ENCODE measurements at places on chromosomes 4 and X.

DNA sequence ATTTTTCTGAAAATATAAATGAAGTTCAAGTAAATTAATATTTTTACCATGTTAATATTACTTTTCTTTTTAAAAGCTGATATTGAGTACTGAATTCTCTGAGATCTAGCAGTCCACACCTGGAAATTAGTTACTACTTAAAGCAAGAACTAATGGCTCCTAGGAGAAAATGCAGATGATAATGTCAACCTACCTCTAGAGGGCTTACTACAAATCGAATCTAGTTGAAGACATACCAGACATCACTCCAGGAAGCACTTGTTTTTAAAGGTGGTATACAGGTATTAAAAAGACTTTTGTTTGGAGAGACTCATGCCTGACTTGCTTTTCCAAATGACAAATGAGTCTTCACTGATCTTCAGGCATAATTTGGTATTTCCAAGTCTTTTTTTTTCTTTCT lies 516.4 kb upstream of the BOD1L1 start:
- DNase-seq, result no peak

DNA sequence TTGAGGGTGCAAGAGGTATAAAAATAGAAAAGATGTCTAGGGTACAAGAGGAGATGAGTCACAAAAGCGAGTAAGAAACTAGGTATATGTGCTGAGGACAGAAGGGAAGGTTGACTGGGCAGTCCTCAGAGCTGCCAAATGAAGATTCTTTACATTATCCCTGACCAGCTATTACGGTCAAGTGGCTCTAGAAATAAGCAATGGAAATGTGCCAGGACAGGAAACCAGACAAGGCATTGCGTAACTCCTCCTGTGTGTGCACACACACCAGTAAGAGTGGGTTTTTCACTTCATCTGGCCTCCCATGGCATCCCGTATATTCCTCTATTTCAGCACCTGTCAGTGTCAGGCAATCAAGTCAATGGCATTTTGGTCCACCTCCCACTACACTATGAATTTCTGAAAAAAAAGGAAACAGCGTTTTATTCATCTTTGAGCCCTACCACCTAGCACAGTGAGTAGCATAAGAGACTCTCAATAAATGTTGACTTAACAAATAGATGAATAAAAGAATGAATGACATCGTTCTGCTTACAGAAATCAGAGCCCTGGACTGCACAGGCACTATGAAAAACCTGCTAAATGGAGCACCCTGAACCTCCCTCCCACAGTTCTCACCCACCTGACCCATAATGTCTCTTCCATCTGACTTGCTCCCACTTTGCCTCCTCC lies 62.6 kb upstream of the KLF3 start:
- no peak for DNase-seq

- DNase-seq, result no peak
Measured at GRCh38 chrX:109384699-109385098, 97.2 kb downstream of the GUCY2F start.

GRCh38 chr4:40875507-40876150 lies 125.9 kb downstream of the NSUN7 start:
- DNase-seq, result no peak

- DNase-seq, result peak; percentile 81
Measured at GRCh38 chr4:2811830-2812611, 19.1 kb downstream of the SH3BP2 start.

DNA sequence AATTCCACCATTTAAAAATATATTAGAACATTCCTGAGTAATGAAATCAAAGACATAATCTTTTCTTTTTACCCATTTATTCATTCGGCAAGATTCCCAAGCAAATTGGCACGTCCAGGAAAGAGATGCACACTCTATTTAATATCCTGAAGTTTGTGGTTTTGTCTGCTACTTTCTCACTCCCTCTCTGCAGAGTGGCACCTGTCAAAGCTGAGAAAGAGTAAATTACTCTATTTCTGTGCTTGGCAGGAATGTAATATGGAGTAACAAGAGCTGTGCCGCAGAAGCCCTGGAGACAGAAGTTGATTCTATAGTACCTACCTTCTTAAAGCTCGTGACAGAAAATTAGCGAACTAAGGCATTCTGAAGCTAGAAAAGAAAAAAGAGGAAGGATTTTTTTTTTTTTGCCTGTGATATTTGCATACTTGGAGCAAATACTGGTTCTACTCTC lies 5.5 kb downstream of the GSTCD start:
- DNase-seq, result no peak

GRCh38 chrX:34546366-34546765 lies 110.7 kb downstream of the TMEM47 start:
- DNase-seq, result no peak

DNA sequence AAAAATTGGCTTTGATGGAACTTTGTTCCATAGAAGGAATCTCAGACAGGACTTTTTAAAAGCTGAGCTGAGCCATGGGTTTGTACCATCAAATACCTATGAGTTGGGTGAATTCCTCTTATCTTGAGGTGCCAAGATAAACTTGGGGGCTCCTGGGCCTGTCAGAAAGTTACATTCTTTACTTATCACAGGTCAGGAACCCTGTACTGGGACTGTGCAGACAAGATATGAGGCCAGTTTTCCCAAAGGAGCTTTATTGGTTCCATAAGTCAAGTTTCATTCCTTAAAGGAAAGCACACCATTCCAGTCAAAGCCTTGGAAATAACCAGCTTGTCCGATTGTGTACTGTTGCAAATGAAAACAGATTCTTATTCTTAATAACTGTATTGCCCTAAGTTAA lies 72.4 kb upstream of the PACRGL start:
- DNase-seq, result no peak

- no peak for DNase-seq
Measured at GRCh38 chr4:77193511-77194102, 36.6 kb downstream of the CCNG2 start.

GRCh38 chr4:128606173-128606572 lies 203.3 kb upstream of the JADE1 start:
- no peak for DNase-seq

GRCh38 chrX:48468247-48468671 lies 1.8 kb downstream of the SLC38A5 start:
- DNase-seq, result no peak

- DNase-seq, result no peak
Measured at GRCh38 chr4:109510687-109511086, 49.4 kb upstream of the MCUB start.

- no peak for DNase-seq
Measured at GRCh38 chr4:54840992-54841768, 183.4 kb downstream of the KIT start.

DNA sequence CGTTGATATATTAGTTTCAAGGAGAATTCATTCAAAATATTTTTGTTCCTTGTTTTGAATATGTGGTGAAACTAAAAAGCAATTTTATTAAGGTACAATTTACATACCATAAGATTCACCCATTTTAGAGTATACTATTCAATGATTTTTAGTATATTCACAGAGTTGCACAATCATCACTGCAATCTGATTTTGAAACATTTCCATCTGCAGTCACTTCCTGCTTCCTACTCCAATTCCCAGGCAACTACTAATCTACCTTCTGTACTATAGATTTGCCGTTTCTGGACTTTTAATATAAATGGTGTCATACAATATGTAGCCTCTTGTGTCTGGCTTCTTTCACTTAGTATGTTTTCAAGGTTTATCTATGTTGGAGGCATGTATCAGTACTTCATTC lies 71.3 kb downstream of the SLC9A7 start:
- no peak for DNase-seq

DNA sequence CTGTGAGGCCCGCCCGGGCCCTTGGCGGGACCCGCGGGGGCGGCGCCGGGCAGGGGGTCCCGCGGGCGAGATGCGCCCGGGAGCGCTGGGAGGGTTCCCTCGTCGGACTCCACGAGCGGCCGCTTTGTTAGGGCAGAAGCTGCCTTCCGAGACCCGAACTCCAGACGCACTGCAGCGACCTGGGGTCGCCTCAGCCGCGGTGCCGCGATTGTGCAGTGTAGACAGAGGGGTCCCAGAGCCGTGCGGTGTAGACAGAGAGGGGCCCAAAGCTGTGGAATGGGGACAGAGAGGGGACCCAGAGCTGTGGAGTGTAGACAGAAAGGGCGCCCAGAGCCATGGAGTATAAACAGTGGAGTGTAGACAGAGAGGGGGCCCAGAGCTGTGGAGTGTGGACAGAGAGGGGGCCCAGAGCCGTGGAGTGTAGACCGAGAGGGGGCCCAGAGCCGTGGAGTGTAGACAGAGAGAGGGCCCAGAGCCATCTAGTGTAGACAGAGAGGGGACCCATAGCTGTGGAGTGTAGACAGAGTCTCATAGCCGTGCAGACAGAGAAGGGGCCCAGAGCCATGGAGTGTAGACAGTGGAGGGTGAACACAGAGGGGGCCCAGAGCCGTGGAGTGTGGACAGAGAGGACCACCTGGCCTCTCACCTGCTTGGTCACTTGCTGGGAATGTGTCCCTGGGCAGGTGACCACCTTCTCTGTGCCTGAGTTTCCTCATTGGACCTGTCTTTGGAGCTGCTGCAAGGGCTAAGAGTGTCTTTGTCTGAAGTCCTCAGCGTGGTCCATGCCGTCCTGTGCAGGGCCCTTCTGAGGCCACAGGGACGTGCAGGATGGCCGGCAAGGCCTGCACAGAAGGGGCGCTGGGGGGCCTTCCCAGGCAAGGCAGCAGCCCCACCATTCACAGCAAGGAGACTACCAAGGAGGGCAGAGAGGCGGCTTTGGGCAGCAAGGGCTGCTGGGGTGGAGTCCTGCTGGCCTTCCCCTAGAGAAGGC lies 875 bp downstream of the RGS12 start:
- DNase-seq, result no peak

DNA sequence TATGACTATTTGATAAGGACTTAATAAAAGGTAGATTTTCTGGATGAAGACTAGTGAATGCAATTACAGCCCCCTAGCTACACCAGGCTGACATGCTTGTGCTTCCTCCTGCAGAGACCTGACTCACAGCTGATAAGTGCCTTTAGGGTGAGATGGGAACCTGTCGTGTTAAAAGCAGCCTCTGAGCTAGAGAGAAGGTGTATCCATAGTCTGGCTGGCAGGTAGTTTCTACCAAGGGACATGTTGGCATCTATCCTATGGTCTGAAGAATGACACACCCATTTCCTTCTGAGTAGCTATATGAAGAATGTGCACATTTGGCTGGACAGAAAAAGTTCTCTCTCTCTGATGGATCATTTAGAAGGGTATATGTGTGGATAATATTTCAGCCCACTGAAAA lies 64.1 kb downstream of the PARM1 start:
- no peak for DNase-seq

DNA sequence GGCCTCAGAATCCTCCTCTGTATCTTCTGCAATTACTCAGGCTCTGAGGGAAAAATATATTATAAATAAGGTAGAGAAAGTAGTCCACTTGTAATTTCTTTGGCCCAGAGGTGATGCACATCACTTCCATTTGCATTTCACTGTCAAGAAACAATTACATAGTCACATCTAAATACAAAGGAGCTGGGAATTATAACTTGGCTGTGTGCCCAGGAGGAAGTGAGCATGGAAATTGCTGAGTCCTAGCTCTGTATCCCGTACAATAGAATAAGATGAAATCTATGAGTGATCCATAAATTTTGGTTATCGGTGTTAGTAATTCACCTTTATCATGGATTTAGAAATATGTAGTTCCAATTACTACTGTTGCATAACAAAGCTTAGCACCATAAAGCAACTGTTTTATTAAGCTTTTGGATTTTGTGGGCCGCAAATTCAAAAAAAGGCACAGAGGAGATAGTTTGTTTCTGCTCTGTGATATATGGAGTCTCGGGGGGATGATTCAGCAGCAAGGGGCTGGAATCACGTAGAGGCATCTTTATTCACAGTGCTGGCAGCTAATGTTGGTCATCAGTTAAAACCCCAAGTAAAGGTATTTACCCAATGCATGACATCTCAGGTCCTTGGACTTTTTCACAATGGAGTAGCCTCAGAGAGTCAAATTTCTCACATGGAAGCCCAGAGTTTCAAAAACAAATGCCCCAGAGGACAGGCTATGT lies 241.4 kb upstream of the GALNT7 start:
- DNase-seq, result no peak

DNA sequence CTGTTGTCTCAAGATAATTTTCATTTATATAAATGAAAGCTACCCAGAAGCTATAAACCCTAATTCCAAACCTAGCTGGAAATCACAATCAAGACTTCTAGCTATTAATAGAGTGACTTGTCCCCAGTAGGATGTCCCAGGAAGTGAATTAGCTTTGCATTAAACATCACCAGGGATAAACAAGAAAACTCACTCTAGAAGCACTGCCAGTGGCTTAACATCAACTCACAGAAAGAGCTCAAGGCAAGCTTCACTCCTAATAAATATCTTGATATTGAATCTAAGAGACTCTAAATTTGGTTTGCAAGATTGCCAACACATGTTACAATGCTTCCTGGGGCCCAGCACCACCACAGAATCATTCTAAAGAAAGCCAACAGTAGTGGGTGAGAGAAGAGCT lies 468.7 kb upstream of the FAM241A start:
- no peak for DNase-seq

- DNase-seq, result no peak
Measured at GRCh38 chrX:11423949-11424348, 130.7 kb downstream of the AMELX start.

GRCh38 chr4:31081366-31081765 lies 361.2 kb downstream of the PCDH7 start:
- no peak for DNase-seq

- DNase-seq, result no peak
Measured at GRCh38 chr4:27887646-27888045, 1027.0 kb downstream of the STIM2 start.

DNA sequence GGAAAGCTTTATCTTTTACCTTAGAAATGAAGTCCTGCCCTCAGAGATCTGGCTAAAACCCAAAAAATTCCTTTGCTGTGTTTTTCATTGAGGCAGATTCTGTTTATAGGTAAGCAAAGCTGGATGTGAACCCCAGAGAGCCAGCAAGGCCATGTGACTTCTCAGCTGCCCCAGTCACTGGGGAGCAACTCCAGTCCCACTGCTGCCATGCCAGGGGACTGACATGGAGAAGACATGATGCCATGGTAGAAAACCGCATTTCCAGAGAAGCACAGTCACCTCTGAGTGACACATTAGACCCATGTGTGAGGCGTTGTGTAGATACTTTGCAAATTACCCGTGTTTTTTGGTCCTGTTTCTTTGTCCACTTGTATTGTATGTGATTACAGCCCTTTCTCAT lies 45.4 kb downstream of the PTTG2 start:
- DNase-seq, result no peak

- no peak for DNase-seq
Measured at GRCh38 chr4:9832640-9833039, 51.2 kb downstream of the DRD5 start.

Measured in left hindlimb (tissue), 1 donor.